ENCODE measurements at places on chromosomes 3 and 15.

DNA sequence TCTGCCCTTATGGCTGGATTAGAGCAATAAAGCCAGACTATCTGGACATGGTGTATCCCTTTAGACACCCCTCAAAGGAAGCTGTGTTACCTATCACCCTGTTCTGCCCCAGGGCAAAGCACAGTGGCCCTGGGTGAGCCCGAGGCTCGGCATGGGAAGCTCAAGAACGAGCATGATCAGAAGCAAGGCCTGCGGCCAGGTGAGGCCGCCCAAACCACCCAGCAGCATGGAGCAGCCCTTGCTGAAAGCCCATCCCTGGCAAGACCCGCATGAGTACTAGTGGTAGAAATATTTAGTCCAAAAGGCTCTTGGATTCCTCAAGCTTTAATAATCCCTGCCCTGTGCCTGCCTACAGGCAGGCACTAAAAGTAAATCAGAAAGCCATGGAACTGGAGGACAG lies 261.1 kb downstream of the MEX3B start:
- no peak for DNase-seq

DNA sequence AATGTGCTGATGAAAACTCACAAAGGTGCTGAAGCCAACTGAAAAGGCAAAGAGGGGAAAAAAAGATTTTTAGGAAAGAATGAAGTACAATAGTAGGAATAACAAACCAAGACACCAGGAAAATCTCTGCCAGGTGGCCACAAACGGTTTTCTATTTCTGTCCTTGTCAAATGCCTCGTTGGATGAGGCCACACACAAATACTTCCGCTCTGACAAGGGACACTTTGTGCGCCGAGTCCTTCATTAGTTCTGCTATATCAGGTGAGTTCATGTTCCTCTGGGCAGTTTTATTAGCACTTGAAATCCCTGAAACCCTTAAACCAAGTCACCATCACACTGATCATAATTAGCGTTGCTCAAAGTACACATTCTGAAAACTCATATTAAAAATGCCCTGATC lies 373.1 kb downstream of the VPS13C start:
- no peak for DNase-seq

- no peak for DNase-seq
These were observed 107.1 kb upstream of the C15orf61 start for GRCh38 chr15:67413770-67414390.

DNA sequence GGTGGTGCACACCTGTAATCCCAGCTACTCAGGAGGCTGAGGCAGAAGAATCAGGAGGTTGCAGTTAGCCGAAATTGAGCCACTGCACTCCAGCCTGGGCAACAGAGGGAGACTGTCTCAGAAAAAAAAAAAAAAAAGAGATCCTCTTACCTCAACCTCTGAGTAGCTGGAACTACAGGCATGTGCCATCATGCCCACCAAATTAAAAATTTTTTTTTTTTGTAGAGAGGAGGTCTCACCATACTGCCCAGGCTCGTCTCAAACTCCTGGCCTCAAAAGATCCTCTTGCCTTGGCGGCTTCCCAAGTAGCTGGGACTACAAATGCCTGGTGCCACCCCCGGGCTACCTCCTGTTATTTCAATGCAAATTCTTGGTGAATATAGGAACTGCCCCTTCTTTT lies 1.5 kb downstream of the UMPS start:
- no peak for DNase-seq

GRCh38 chr15:77497110-77497737 lies 76.5 kb downstream of the HMG20A start:
- peak; percentile 33 for DNase-seq

DNA sequence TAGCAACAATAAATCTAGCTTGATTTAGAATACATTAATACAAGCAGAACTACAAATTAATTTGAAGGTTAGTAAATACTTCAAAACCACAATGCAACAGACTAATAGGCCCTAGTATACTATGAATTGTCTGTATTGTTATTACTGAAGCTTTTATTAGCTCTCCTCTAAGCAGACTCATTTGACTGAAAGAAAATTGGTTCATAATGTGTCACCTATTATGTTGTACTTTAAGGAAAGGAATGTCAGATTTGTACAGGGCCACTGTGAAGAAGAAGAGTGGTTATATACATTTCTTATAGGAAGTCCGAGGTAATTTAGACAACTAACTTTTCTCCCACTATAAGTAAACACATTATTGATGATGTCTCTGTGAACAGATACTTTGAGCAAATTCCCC lies 954.5 kb downstream of the ZPLD1 start:
- DNase-seq: no peak

DNA sequence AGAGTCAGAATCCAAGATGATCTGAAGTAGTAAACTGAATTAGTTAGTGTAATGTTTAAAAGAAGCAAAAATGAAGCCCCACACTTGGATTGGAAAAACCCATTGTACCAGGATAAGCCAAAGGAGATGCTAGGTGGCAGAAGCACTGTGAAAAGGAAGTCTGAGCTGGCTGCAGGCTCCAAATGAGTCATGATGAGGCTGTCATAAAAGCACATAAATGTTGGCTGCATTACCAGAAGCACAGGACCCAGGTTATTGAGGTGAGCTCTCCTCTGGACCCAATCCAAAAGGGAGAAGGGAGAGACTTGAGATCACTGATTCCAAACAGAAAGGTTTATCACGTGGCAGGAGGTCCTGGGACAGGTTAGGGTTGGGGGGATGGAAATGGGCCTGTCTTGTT lies 3.2 kb upstream of the ACAN start:
- DNase-seq: no peak

DNA sequence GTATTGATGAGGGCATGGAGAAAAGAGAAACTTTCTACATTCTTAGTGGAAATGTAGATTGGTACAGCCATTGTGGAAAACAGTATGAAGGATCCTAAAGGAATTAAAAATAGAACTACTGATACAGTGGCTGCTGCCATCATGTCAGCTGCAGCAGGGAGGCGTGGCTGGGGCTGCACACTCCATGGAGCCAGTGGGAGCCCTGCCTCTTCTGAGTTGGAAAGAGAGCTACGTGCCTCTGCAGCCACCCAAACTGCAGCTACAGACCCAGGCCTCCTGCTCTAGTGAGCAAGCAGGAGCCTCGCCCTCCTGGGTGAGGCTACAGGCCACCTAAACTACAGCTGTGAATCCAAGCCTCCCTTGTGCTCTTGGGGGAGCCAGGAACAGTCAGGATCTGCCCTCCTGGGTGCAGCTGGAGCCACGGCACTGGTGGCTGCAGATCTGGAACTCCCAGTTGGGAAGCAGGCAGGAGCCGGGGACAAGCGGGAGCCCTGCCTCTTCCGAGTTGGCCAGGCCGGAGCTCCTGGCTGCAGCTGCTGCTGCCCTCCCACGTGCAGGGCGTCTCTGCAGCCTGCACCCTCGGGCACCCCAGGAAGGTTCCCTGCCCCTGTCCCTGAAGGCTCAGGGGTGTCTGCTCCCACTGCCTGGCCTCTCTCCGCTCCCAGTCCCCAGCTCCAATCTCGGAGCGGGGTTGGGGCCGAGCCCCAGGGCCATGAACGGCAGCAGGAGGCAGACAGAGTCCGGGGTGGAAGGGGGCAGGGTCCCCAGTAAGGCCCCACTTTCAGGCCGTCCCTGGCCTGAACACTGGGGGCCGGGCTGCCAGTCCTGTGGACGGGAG lies 64.5 kb downstream of the THBS1 start:
- DNase-seq: no peak

GRCh38 chr15:63363292-63363691 lies 18.4 kb downstream of the CA12 start:
- no peak for DNase-seq

DNA sequence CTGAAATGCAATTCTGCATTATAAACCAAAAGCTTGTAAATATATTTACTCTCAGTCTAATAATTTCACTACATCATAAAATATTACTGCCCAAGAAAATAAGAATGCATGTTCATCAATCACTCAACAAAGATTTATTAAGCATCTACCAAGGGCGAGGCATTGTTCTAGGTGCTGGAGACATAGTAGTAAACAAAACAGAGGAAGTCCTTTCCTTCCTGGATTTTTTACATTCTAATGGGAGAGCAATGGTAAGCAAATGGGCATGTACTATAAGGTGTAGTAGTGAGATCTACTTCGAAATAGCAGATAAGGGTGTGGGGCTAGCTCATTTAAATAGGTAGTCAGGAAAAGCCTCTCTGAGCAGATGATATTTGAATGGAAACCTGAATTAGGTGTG lies 10.8 kb upstream of the ZFYVE19 start:
- no peak for DNase-seq

- no peak for DNase-seq
These were observed 214.3 kb downstream of the NFKBIZ start for GRCh38 chr3:102063572-102063971.

DNA sequence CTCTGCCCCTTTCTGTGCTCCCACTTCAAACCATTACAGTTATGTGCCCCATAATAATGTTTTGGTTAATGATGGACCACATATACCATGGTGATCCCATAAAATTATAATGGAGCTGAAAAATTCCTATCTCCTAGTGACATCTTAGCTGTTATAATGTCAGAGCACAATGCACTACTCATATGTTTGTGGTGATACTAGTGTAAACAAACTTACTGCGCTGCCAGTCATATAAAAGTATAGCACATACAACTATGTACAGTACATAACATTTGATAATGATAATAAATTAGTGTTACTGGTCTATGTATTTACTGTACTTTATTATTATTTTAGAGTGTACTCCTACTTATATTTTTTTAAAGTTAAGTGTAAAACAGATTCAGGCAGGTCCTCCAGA lies 45.6 kb upstream of the TCAIM start:
- no peak for DNase-seq

DNA sequence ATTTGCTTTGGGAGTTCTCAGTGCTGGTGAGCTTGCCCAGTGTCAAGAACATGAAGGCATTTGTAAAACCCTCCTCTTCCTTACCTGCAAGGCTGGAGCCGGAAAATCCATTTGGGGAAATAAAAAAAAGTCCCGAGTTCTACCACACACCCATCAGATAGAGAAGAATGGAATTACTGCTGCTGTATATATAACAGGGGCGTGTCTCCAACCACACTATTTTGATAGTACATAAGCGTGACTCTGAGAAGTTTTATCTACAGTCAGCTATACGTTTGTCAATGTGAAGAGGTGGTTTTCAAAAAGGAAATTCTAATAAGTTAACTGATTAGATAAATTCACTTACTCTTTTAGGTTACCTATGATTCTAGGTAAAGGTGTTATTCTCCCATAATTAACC lies 1.3 kb upstream of the CPA3 start:
- no peak for DNase-seq

DNA sequence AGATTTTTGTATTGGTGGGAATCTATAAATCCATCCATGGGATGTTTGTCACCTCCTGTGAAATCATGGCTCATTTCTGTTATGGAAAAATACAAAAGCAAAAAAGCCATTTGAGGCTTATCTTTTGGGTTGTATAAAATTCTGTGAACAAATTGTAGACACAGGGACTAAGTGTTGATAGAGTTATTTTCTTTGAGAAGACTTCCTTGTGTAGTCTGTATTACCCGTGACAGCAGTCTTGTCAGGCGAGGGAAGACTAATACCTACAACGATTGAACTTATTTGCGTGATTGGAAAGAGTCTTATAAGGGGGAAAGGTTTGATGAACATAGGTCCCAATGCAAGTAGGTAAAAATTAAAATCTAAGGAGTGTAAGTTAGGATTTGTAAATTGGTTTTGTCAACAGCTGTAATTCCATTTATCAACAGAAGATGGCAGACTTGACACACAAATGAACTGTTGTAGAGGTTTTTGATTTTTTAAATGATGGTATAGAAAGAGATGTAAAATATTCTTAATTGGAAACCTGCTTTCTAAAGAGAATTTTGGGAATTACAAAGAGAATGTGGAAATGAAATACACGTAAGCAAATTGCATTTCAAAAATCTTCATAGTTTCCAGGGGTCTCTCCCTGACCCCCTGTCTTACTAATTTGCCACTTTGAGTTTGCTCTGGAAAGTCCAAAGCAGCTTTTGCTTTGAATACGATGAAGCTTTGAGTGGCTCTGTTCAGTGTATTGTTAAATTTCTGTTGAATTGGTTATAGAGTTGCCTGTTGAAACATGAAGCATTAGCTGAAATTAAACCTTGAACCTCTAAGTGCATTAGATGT lies 33.2 kb downstream of the SLC25A26 start:
- DNase-seq: no peak

DNA sequence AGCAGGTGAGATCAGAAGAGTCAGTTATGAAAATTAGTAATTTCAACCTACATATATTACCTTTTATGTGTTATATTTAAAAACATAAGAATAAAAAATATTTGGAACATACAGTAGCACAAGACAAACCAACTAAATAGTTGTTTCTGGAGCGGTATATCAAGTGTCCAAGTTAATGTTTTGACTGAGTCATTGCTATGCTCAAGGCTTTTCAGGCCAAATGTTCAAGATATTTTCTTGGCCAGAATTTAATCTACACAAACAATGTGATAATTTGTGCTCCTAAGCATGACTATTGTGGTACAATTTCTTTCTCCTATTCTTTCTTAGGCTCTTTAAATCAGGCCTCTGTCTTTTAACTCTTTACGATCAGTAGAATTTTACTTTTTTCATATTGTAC lies 412.4 kb downstream of the RAP2B start:
- DNase-seq: no peak

DNA sequence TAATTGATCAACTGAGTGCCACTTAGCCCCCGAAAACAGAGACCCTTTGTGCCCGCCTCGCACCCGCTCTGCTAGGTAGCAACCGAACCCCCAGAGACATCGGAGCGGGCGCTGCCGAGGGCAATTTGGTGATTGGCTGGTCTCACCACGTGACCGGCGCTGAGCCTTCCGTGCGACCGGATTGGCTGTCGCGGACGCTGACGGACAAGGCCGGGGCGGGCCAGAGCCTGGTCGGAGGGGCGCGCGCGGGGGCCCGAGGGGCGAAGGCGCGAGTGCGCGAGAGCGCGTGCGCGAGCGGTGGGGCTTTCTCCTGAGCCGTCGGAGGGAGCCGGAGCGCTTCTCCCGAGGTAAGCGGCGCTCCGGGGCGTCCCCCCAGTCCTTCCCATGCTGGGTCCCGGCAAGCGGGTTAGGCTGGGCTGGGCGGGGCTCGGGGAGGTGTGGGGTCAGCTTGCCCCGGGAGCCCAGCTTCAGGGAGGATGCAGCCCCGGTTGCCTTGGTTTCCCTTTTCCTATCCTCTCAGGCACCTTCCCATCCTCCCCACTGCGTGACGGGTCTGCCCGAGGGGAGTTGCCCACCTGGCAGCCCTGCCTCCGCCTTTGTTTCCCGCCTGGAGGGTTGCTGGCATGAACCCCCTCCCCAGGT lies at the start of gene TMEM108:
TSS of gene TMEM108 (plus strand) at position 303 of the 642 bp plus-strand sequence.
- DNase-seq: peak; percentile 69

DNA sequence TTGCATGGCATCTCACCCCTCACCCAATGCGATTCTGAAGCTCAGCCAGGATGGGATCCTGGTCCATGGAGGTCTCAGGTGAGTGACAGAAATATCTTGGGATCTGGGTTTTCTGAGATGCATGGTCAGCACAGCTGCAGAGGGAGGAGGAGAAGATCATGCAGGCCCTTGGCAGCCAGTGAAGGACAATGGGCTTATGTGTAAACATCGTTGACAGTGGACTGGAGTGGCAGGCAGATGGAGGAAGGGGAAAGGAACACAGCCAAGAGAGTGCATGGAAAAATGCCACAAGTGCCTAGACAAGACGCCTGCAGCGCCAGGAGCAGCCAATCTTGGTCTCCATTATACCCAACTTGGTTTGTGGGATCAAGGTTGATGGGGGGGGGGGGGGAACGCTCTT lies 347.9 kb downstream of the MCTP2 start:
- DNase-seq: no peak
